ENCODE measurements at places on chromosomes 12 and 14.

- DNase-seq: peak; percentile 63
These were observed 1.2 kb downstream of the DUSP16 start for GRCh38 chr12:12561371-12562015.

- no peak for DNase-seq
These were observed 502.1 kb upstream of the FLRT2 start for GRCh38 chr14:85027681-85028370.

DNA sequence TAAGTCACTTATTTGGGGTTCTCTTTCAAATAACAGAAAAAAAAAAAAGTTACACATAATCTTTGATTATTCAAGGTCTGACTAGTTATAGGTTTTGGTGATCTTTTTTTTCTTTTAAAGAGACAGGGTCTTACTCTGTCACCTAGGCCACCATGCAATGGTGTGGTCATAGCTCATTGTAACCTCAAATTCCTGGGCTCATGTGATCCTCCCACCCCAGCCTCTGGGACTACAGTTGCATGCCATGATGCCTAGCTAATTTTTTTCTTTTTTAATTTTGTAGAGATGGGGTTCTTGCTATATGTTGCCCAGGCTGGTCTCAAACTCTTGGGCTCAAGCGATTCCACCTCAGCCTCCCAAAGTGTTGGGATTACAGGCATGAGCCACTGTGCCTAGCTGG lies 56.5 kb upstream of the CFL2 start:
- no peak for DNase-seq

GRCh38 chr14:104868811-104869572 lies 3.9 kb downstream of the CEP170B start:
- DNase-seq: no peak

GRCh38 chr12:31923063-31923412 lies 36.2 kb upstream of the RESF1 start:
- DNase-seq: no peak

DNA sequence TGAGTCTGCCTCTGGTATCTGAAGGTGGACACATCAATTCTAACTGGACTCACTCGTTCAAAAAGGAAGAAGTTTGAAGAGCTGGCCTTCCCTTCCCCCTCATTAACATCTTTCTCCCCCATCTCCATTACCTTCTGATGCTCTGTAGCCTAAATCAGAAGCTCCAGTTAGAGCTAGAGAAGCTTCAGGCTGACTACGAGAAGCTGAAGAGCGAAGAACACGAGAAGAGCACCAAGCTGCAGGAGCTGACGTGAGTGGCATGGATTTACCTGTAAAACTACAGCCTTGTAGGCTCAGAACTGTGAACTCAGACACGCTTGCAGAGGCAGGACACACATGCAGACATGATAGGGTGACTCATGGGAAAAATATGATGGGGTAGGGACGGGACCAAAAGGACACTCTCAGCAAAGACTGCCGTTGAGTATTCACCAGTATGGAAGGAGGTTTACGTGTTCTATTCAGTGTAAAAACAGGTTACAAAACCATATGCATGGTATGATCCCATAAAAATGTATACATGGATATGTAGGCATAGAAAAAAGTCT lies 14.3 kb upstream of the PIP4K2C start:
- no peak for DNase-seq

DNA sequence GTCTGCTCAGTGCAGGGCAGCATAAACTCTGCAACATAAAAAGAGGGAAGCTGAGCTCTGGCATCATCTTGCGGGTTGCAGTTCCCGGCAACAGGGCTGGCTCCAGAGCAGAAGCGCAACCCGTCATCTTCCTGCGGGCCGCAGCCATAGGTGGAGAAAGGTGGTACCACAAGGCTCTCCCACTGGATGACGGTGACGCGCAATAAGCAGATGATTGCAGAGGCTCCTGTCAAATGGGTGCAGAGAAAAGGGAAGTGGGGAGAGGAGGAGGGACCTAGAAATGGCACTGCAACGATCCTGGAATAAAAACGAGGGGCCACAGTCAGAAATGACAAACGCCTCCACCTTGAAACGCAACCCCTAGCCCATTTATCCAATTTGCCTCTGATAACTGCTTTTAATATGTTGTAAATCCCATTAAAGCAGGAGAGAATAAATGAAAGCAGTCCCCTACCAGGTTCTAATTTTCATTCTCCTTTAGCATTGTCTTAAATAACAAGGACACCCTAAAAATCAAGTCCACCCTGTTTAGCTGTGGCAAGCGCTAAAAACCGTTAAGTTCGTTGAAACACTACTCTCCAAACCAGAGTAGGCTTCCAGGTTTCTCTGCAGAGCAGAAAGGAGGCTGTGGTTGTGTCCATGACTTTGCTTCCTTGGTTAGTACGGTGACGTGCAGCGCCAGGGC lies 30.9 kb upstream of the TUBA1C start:
- no peak for DNase-seq

All from ACHN (cell line).